NCI-H345 (cell line): ENCODE measurements at places on chromosomes 3 and 15.

DNA sequence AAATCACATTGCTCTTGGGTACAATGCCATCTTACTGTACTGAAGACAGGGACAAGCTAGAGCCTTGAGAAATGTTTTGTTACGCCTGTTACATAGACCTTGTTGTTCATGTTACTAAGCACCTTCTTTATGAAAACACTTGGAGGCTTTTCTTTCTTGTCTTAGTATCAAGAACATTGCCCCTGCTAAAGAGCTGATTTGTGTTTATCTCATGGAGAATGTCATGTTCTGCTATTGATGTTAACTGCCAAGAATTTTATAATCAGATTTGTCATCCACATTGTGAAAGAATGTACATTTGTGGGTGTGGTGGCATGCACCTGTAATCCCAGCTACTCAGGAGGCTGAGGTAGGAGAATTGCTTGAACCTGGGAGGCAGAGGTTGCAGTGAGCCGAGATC is 431.3 kb upstream of the MDFIC2 start:
- no peak for DNase-seq

DNA sequence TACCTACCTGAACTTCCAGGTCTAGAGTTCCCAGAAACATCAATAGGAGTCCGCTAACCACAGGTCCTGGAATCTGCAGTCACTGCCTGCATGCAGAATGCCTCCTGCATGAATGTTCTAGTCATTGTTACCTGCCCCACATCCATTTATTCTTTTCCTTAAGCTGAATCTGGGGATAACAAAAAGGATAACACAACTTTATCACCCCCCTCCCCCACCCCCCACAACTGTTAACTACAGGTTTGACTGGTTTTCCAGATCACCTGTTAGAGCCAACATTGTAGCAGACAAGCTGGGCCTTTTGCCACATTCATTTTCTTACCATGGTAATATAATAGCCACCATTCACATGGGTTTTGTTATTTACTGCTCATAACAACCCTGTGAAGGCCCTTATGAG is 4.6 kb upstream of the CTSH start:
- DNase-seq, result no peak

GRCh38 chr3:11274566-11275142 is 2.5 kb downstream of the ATG7 start:
- no peak for DNase-seq

DNA sequence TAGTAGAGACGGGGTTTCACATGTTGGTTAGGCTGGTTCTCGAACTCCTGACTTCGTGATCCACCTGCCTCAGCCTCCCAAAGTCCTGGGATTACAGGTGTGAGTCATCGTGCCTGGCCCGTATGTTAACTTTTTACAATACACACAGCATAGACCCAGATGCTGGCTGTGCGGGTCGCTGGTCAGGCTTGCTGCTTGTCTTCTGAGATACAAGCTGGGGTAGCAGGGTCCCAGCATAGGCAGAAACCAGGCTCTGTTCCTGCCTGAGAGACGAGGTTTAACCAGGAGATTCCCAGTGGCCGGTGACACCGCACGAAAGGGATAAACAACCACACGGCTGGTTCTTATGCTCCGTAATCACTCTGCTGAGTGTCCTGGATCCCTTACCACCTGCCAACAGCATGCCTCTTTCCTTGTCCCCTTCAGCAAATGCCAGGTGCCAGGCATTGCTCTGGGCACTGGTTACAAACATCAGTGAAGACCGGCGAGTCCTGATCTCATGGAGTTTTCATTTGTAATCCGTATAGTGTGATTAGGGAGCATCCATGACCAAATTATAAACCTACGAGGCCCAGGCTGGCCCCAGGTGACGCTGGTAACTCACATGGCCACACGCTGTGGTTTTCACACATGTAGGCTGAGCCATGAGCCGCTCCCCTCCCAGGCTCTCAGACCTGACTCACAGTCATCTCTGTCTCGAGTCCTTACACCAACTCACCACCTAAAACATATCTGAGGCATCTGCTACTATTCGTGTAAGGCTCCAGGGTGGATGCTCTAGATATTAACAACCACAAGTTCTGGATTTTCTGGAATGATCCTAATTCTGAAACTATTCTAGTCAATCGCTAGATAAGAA is 125.7 kb downstream of the PDZRN3 start:
- no peak for DNase-seq

DNA sequence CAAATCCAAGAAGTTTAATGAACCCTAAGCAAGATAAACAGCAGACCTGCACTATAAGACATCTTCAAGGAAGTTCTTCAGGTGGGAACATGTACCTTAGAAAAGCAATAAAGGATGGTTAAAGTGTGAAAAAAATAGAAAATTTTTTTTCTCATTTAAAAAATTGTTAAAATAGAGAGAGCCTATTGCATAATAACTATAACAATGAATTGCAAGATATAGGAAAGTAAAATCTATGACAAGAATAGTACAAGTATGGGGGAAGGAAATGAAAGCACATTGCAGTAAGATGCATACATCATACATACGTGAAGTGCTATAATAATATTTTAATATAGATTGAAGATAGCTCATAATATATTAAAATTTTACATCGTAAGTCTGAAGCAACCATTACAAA is 310.1 kb upstream of the KCNMB2 start:
- no peak for DNase-seq
